ENCODE measurements at places on chromosomes 12 and 14.
A peak's percentile ranks its signal among the peaks of the same experiment; 100 is the strongest.

- DNase-seq: no peak
These were observed 2.9 kb downstream of the SLC24A4 start for GRCh38 chr14:92325835-92326234.

DNA sequence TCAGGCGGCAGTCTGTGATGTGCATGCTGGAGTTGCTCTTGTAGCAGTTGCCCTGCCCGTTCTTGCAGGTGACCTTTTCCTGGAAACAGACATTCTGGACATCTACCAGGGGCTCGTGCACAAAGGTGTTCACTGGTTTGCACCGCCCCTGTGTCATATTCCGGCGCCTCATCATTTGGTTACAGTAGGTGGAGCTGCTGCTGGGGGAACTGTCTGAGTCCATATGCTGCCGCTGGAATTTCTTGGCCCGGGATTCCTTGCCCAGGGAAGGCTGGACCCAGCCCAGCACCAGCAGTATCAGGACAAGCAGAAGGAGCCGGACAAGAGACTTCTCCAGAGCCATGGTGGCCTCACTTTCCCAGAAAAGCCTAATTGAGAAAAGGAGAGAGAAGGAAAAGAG, 918 bp downstream of the RNASE1 start:
- no peak for DNase-seq

DNA sequence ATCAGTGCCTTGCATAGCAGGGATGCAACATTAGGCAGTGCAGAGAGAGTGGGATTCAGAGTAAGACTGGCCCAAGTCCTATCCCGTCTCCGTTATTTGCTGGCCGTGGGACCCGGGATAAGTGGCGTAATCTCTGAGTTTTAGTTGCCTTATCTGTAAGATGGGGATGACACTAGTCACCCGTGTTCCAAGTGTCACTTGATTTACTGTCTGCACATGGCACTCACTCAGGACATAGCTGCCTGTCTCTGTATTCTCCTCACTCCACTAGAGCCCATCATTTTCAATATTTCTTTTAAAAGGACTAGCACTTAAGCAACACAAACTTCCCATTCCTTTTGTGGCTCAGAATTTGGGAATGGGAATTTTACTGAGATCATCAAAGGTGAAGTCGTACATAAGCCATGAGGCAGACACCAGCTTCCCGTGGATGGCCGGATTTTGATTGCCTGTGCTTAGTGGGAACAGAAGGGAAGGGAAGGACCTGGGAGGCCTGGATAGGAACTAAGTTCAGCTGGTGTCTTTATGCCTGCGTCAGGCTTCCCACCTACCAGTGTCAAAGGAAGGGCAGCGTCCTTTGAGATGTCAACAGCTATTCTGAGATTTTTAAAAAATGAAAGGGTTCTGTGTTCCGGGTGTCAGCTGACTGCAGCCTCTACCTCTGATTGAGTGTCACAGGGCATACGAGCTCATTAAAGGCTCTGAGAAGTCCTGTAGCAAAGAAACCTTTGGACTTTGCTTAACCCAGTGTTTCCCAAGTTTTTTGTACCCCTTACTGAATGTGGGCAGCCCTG, 361.4 kb downstream of the CACNA1C start:
- no peak for DNase-seq

DNA sequence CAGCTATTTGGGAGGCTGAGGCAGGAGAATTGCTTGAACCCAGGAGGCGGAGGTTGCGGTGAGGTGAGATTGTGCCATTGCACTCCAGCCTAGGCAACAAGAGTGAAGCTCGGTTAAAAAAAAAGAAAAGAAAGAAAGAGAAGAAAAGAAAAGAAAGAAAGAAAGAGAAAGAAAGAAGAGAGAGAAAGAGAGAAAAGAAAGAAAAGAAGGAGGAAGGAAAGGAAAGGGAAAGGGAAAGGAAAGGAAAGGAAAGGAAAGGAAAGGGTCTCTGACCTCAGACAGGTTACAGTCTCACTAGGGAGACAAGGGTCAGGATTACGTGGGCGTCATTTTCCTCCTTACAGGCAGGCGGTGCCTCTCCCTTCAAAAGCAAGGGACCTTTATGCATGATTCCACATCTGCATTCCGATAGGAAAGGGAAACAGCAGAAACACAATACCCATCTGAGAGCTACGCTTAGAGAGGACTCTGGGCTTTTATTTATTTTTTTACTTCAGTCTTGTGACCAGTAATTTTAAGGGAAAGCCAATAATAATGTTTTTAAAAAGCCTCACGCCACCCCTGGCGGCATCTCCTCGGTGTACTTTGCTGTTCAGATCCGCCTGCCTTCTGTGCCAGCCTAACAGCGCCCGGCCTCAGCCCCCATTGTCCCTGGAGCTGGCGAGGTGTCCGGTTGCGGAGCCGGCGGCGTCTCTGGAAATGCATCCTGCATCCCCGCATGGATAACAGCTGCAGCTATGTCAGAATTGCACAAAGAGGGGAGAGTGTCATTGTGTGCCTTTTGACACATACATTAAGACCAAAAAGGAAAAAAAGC, 945 bp upstream of the HIP1R start:
- no peak for DNase-seq

- peak; percentile 58 for DNase-seq
These were observed 29.4 kb upstream of the OXA1L start for GRCh38 chr14:22737052-22737451.

GRCh38 chr12:13223179-13223804, 26.8 kb downstream of the EMP1 start:
- DNase-seq: no peak

GRCh38 chr14:64510825-64511671, 6.5 kb downstream of the ZBTB1 start:
- DNase-seq: no peak

GRCh38 chr12:85507456-85507855, 227.4 kb downstream of the ALX1 start:
- no peak for DNase-seq

DNA sequence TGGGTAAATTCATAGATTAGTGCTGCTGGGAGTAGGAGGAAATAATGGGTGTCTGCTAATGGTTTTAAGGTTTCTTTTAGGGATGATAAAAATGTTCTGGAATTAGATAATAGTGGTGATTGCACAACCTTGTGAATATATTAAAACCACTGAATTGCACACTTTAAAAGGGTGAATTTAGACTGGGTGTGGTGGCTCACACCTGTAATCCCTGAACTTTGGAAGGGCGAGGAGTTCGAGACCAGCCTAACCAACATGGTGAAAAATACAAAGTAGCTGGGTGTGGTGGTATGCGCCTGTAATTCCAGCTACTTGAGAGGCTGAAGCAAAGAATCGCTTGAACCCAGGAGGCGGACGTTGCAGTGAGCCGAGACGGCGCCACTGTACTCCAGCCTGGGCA, 1.3 kb downstream of the RAD52 start:
- DNase-seq: no peak

- no peak for DNase-seq
These were observed 56.3 kb downstream of the CACNA1C start for GRCh38 chr12:2108975-2109671.

- no peak for DNase-seq
These were observed 466.3 kb downstream of the DIO2 start for GRCh38 chr14:79745046-79745445.

GRCh38 chr14:74661726-74662450, 49.9 kb upstream of the LTBP2 start:
- DNase-seq: no peak

GRCh38 chr12:108295641-108296040, 43.5 kb downstream of the CMKLR1 start:
- DNase-seq: no peak

- no peak for DNase-seq
These were observed 78.8 kb upstream of the EVL start for GRCh38 chr14:99986396-99986795.

GRCh38 chr12:67981287-67982162, 7.7 kb upstream of the IFNG-AS1 start:
- DNase-seq: no peak

DNA sequence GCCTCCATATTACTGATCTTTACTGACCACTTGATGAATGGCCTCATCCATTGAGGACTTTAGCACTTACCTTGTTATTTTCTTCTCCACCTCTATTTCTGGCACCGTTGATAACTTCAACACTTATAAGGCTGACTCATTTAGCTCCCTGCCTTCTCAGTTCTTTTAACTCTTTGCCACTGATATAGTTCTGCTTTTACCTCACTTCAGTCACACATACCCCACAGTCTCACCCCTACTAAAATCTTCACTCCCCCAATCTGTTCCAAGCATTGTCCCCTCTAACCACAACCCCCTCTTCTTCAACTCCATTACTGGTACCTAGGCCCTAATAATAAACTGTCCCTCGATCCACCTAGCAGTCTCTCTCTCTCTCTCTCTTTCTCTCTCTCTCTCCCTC, 141.0 kb downstream of the PAH start:
- no peak for DNase-seq

- DNase-seq: no peak
These were observed 48.5 kb upstream of the SLC2A13 start for GRCh38 chr12:40154381-40154780.

GRCh38 chr12:57175428-57176138, 28.2 kb upstream of the LRP1-AS start:
- no peak for DNase-seq

GRCh38 chr12:68530965-68531364, 79.7 kb upstream of the RAP1B start:
- no peak for DNase-seq

DNA sequence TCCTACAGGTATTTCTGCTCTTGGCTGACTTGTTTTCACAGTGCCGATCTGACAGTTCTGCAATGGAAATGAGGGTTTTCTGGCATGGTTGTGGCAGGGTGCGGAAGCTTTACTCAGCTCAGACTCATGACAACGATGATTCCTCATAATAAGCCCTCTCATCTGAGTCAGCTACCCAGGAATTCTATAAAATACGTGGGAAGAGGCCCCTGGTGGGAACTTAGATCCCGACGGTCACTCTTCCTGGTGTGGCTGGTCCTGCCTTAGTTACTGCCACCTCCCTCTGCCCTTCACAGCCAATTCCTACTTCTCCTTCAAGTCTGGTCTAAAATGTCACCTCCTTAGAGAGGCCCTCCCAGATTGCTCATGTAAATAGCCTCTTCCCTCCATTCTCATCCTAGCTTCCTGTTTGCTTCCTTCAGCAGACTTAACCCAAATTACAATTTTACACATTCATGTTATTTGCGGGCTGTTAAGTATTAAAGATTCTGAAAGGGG, 104.2 kb upstream of the MAP1LC3B2 start:
- no peak for DNase-seq

DNA sequence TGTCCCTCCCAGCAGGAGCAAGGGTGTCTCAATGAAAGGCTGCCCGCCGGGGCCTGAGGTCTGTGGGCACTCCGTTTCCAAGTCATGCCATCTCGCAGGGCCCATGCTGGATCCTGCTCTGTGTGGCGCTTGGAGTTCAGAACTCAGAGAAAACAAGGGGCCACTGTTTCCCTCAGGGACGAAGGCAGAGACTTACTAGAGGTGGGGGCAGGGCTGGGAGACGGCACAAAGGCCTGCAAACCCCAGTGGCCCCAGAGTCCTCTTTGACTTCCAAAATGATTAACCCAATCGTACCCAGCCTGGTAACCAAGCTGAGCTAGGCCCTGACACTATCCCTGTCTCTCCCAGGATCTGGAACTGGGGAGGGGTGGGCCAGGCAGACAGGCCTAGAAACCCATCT, 95.8 kb downstream of the ITPK1 start:
- DNase-seq: no peak

GRCh38 chr14:68951800-68952530, 27.1 kb downstream of the ACTN1 start:
- DNase-seq: no peak

- DNase-seq: no peak
These were observed 10.7 kb downstream of the BICD1 start for GRCh38 chr12:32117316-32117715.

DNA sequence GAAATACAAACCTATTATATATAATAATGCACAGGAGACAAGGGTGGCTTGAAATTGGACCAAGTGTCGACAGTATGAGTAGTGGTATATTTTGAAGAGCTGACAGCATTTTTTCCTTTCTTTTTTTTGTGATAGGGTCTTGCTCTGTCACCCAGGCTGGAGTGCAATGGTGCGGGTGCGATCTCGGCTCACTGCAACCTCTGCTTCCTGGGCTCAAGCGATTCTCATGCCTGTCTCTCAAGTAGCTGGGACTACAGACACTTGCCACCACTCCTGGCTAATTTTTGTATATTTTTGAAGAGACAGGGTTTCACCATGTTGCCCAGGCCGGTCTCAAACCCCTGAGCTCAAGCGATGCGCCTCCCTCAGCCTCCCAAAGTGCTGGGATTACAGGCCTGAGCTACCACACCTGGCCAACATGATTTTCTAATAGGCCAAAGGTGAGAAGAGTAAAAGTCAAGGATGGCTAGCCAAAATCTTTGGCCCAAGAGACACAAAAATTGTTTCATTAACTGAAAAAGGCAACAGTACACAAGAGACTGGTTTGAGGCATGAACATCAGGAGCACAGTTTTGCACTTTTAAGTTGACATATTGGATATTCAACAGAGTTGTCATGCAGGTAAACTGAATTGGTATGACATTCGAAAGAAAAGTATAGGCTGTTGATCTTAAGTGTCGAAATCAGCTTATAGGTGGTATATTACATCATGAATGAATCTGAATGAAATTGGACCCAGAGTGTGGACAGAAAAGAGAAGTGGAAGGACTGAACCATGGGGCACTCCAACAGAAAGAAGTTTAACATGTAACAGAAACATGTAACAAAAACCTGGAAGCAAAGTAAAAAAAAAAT, 12.5 kb downstream of the HNRNPC start:
- DNase-seq: no peak

DNA sequence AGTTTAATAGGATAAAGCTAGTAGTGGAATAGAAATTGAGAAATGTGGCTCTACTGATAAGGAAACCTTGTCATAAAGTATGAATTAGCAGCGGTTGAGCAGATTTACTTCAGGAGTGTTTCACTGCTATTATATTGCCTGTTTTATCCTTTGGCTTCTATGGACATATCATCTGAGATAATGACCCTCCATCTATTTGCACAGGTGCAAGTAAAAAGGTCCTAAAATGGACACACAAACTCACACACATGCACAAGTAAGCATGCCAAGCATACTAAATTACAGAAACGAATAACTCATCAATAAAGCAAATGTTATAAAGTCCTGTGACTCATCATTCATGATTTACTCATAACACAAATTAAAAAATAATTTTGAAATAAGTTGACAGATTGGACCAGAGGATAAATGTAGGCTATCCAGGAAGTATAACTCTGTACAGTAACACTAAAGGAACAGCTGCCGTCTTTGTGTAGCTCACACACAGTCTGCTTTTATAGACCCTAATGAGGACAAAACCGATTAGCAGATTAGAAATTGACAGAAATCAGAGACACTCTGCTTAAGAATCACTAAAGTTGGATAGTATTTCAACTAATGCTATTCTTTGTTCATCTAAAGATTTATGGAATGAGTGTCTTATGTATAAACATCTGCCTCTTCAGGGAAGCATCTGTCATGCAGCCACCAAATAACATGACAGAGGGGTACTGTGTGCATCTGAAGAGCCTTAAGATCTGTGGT, 73.9 kb downstream of the SYT1 start:
- DNase-seq: no peak

DNA sequence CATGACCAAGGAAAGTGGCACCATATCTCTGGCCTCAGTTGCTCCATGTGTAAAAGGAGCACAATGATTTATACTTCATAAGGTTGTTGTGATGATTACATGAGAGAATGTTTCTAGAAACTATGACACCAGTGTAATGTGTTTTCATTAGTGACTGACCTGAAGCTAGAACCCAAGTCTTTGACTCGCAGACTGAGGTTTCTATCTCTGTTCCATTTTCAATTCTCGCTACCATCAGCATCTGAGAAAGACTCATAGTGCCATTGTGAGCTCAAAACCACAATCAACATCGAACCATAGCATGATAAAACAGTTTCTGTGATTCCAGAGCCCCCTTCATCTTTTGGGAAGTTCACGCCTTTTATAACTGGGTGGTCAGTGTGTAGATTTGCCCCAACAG, 53.8 kb downstream of the STAB2 start:
- no peak for DNase-seq

- peak; percentile 45 for DNase-seq
These were observed 22.7 kb downstream of the CGRRF1 start for GRCh38 chr14:54532111-54533012.
